Activated naive CD8-positive, alpha-beta T cell treated with anti-CD3 and anti-CD28 coated beads for 36 hours (primary cell): ENCODE measurements at places on chromosomes 2 and 18.
A peak's percentile ranks its signal among the peaks of the same experiment; 100 is the strongest.

DNA sequence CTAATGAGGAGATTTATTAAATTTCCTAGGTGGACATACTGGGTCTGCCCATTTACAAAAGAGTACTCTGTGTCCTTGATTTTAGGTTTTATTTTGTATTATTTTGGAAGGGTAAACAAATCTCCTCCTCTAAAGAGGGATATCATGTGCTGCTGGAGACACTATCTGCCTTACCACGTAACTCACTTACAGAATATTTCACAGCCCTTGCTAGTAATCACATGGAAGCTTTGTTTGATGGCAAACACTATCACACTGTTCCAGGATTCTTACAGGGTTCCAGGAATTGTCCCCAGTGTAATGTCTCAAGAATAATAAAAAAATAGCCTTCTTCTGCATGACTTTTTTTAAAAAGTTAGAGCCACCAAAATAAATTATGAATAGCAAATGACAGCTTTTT, 29.2 kb upstream of the ACVR1C start:
- DNase-seq: no peak

DNA sequence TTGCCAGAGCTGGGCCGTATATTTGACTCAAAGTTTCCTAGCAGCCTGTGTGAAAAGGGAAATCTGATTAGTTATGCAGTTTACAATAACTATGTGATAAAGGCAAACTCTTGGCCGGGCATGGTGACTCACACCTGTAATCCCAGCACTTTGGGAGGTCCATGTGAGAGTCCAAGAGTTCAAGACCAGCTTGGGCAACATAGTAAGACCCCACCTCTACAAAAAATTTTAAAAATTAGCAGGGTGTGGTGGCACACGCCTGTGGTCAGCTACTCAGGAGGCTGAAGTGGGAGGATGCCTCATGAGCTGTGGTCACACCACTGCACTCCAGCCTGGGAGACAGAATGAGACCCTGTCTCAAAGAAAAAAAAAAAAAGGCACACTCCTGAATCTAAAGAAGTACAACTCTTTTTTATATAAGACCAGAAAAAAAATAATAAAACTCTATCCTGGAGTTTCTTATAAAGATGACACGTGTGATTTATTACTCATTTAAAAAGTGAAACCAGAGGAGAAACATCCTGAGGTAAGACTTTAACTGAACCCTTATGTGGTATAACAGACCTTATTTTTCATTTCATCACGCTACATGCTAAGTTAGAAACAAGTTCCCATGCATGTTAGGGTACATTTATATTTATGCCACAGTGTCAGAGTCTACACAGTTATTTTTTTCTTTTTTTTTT, 32.6 kb upstream of the KCMF1 start:
- peak; percentile 62 for DNase-seq

DNA sequence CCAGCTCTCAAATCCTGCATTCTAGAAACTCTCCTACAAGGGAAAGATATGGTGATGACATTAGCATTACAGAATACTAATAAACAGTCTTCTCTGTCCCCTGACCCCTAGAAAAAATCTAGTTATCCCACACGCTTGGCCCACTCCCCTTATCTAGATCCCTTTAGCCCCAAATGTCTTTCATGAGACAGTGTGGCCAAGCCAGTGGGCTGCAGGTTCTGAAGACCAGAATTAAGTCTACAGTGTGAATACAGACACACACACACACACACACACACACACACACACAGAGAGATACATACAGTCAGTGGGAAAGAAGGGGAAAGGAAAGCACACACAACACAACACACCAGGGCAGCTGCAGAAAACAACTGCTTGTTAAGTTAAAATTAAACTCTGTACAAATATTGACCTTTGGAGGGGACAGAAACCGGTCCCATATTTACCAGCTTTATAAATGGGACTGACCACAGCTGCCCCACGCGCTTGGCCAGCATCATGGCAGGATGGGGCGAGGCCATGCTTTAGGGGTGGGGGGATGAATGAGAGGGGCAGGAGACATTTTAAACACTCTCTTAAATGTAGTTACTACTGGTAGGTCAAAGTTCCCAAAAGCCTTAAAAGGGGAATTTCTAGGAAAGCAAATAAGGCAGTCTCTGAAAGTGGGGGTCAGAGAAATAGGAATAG, 49.1 kb downstream of the NHEJ1 start:
- no peak for DNase-seq

GRCh38 chr2:119810049-119810630, 50.4 kb downstream of the PTPN4 start:
- DNase-seq: no peak

- DNase-seq: no peak
Observed at GRCh38 chr2:231037202-231037730, at the start of gene C2orf72. C2orf72 (plus strand) TSS chr2:231037523; CDS start chr2:231037566, 43 bp downstream.

- no peak for DNase-seq
Observed at GRCh38 chr2:52135235-52135634, 1103.3 kb upstream of the NRXN1 start.

GRCh38 chr2:16252251-16252650, 311.9 kb downstream of the MYCN start:
- no peak for DNase-seq

- DNase-seq: no peak
Observed at GRCh38 chr2:48449073-48449840, 80.7 kb upstream of the STON1 start.

GRCh38 chr18:32389858-32390257, 80.8 kb downstream of the GAREM1 start:
- DNase-seq: no peak

DNA sequence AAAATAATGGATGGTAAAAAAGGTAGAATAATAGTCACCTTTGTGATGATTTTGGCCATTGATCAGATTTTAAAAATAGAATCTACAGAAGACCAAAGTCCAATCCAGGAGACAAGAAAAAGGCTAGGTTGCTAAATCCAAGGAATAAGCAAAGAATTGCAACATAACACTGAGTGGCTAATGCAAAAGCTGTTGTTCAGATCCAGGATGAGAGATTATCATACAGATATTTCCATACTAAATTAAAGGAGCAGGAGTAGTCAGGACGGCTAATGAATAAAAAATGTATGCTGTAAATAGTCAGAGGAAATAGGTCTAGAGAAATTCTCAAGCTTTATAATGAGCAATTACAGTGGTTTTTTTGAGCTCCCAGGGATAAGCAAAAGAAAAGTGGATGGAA, 745.9 kb upstream of the ACVR2A start:
- no peak for DNase-seq

DNA sequence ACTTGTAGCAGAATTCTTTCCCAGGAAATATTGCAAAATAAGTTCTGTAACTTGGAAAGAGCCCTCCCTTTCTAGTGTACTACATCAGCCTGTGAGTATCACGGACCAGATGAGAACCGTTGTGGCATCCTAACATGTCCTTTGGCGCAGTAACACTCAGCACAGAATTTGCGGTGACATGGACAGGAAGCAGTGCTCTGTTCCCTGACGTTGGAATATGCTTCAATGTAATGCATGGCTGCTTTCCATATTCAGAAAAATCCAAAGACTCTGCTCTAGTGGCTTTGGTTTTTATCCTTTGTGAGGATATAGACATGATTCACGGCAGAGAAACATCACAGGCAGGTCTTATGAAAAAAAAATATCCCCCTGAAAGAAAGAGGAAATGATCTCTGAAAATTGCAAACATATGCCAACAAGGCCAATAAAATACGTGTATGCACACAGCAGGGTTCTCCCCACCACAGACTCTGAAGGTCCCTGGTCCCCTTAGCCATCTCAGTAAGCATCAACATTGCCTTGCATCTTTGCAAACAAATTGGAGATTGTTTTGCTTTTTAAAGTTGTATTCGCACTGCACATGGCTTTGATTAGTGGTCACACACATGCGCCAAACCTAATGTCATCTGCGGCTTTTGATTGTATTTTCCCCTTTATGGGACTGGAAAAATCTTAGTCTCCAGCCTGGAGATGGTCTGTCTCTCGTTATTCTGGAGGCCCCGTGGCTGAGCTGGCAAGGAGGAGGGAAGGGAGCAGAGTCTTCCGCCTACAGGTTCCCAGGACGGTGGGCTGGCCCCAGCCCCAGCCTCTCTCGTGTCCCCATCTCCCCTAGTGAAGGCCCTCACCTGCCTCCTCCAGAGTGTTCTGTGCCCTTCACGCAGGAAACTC, 122.9 kb downstream of the COPS8 start:
- DNase-seq: no peak

DNA sequence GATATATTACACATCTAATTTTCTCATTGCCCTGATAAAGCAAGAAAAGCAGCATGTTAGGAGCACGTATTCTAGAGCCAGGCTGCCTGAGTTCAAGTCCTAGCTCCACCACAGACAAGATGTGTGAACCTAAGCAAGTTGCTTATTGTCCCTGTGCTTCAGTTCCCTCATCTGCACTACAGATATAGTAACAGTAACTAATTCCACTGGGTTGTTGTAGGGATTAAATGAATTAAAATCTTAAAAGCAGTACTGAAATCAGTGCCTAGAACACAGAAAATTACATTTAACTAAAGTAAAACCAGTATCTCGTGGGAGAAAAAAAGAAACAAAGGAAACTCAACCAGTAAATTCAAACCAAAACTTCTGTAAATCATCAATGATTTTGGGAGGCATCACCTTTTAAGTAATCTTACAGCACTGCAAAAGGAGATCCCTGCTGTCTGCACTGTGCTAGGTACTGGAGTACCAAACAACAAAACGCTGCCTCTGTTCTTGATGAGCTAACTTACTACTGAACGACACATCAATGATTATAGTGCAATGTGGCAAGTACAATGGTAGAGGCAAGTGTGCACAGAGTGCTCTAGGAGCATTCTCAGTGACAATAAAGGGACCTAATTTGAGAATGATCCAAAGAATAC, 7.9 kb downstream of the MAP3K2 start:
- DNase-seq: no peak

- DNase-seq: no peak
Observed at GRCh38 chr18:11578799-11579198, 30.6 kb upstream of the SLC35G4 start.

DNA sequence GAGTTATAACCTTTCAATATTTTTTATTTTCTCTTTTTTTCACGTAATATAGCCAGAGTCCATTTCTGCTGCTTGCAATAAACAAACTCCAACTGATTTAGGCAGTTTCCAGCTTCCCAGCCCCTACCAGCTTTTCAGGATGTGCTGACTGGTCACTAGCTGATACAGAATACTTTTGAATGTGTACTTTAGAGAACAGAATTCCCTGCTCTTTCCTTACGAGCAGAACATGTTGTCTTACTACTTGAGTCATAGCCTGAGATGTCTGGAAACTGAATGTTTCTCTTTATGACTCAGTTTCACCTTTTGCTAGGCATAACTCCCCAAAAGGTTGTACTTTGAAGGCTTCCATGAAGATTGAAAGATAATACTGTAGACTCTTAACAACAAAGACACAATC, 44.5 kb upstream of the KCNE4 start:
- DNase-seq: no peak

DNA sequence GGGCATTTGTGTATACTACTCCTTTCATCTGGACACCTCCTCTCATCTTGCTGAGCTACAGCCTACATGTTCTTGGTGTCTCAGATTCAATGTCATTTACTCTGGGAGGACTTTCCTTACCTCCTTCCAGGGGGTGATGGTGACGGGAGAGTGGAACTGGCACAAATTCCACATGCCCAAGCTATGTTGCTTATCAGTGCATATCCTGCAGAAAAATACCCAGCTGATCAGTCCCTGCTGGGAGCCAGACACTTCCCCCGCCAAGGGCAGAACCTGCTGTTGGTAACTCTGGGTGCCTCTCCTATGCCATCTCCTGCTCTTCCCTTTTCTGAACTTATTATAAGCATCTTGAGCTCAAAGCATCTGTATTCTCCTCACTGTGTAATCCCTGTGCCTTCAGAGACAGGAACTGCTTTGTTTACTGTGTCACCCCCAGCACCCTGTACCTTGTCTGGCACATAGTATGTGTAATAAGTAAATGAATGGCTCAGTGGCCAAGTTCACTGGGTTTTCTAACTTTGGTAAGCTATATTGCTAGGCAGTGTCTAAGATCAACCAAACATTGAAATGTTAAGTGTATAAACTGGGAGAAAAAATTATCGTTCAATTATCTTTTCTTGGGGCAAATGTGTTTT, 87.7 kb upstream of the LPIN2 start:
- no peak for DNase-seq

GRCh38 chr2:30545875-30546274, 98.8 kb downstream of the LCLAT1 start:
- DNase-seq: no peak

DNA sequence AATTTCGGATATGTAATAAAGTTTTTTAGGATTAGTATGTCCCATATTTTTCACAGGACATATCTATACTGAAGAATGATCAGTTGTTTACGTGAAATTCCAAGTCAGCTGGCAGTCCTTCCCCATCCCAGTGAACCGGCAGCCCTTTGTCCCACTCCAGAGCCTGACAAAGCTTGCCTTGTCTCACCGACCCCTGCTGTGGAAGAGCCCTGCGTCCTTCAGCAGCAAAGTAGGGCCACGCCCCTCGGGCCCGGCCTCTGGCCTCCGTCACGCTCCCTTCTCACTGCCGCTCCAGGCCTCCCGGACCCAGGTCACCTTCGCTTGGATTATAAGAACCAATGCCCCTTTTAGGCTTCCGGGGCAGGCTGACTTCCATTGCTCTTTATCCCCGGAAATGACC, 89.8 kb upstream of the TGIF1 start:
- DNase-seq: no peak

DNA sequence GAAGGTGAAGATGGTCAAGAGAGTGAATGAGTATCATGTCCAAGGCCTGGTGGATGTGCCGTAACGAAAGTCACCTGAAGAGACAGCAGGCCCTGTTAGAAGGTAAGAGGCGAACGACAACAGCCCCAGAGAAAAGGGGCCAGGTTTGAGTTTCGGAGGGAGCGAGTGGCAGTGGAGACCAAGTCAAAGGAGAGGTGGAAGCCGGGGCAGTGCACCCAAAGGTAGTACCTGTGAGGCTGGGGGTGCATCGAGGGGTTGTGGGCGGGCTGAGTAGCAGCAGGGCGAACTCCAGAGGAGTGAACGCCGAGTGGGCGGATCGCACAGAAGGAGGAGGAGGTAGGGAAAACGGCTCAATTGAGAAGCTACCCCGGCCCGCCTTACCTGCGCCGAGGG, 358 bp downstream of the USP37 start:
- DNase-seq: no peak

- DNase-seq: no peak
Observed at GRCh38 chr18:79851489-79851888, 53.8 kb downstream of the KCNG2 start.

DNA sequence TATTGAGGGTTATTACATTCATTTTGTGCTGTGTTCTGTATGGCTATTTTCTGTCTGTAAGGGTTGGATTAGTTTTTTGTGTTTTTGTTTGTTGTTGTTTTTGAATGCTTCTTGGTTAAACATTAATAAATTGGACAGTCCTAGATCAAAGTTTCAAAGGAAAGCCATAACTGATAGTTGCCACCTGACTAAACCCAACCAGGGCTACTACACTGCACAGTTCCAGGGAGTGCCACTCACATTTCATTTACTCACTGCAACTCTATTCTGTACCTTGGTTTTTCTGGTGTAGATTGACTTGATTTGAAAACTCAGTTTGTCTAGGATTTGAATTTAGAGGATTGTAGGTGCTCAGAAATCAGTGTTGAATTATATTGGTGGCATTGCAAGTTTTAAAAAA, 6.4 kb downstream of the MYL12B start:
- DNase-seq: no peak
